ENCODE measurements at places on chromosomes 2 and 18. TPM values are rescaled to one million over a fixed set of nuclear protein-coding genes. Genes with fewer than 3 reads are reported as not detected.

DNA sequence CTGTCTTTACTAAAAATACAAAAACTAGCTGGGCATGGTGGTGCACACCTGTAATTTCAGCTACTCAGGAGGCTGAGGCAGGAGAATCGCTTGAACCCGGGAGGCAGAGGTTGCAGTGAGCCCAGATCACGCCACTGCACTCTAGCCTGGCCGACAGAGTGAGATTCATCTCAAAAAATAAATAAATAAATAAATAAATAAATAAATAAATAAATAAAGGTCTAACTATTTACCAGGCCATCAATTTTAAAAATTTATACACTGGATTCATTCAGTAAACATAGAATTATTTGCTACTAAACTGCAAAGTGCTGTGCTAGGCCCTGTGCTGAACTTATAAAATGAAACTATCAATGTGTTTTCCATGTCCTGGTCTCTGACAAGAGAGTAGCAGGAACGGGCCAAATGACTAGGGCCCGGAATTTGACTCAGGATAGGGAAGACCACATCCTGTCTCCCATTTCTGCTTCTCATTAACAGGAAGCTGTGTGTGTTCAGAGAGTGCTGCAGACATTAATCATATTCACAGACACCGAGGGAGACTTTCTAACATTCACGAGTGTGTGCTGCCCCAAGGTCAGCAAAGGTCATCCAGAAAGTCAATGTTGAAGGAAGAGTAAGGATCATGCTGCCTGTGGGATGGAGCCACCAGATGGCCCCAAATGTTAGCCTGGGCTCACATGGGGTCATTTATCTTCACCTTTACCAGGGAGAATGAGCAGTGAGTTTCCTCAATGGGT is 95.8 kb downstream of the SPP2 start:
- H3K27ac ChIP-seq: no peak overlapping the region
- no peak overlapping the region for H3K4me3 ChIP-seq
- no peaks in the 10 kb centered on the region for H3K27me3 ChIP-seq
- no peaks in the 10 kb centered on the region for H3K4me1 ChIP-seq

- H3K4me1 ChIP-seq: no peaks in the 10 kb centered on the region
- no peak for DNase-seq
- no peaks in the 10 kb centered on the region for H3K36me3 ChIP-seq
- no peaks in the 10 kb centered on the region for H3K27me3 ChIP-seq
- no peak overlapping the region for H3K27ac ChIP-seq
These were observed 166.5 kb downstream of the MAIP1 start for GRCh38 chr2:200121931-200122330.

DNA sequence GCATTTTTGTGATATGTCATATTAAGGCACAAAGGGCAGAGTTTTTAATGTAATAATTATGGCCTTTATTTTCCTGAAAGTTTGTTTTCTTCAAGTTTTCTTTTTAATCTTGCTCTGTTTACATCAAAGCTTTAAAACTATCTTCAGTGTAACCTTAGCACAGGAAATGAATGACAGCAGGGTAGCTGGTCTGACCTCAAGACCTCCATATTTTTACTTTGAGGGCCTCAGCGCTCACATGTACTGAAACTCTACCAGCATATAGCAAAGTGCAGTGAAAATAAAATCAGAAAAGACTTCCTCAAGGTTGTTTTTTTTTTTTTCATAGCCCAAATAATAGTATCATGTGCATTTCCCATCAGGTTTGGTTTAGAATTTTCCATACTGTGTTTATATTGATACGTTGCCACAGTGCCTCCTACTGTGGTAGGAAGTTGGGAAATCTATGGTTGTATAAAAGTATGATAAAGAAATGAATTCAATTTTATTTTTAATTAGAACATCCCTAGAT is 163.4 kb downstream of the UBE2E3 start:
- no peaks in the 10 kb centered on the region for H3K36me3 ChIP-seq
- no peaks in the 10 kb centered on the region for H3K27me3 ChIP-seq
- H3K4me3 ChIP-seq: no peak overlapping the region
- H3K4me1 ChIP-seq: no peaks in the 10 kb centered on the region

GRCh38 chr2:23695890-23696751 is 230.8 kb downstream of the ATAD2B start:
- no peaks in the 10 kb centered on the region for H3K27me3 ChIP-seq
- no peak overlapping the region for H3K4me3 ChIP-seq
- peaks cover 38% of the 10 kb centered on the region for H3K4me1 ChIP-seq

GRCh38 chr18:56188529-56189275 is 449.7 kb downstream of the TXNL1 start:
- H3K36me3 ChIP-seq: no peaks in the 10 kb centered on the region
- no peaks in the 10 kb centered on the region for H3K27me3 ChIP-seq
- H3K27ac ChIP-seq: no peak overlapping the region
- no peak overlapping the region for H3K4me3 ChIP-seq

The TNP1 gene
- not detected for total RNA-seq

DNA sequence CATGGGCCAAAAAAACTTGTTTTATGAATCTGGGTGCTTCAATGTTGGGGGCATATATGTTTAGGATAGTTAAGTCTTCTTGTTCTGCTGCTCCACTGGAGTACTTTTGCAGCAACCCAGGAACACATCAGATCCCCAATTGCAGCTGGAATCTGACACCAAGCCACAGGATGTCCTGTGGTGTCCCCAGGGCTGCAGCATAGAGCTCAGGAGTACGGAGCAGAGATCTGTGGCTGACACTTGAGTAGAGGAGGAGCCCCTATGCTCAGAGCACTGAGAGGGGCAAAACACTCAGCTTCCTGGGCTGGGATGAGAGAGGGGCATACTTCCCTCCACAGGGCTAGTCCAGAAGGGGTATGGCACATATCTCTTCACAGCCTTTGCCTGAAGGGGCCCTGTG is 138.9 kb upstream of the ERBB4 start:
- no peak for DNase-seq
- H3K36me3 ChIP-seq: no peaks in the 10 kb centered on the region
- no peak overlapping the region for H3K27ac ChIP-seq
- H3K4me1 ChIP-seq: no peaks in the 10 kb centered on the region
- H3K4me3 ChIP-seq: no peak overlapping the region

The SERPINB3 gene
- total RNA-seq: not detected

The CD8A gene
- total RNA-seq: 1.4 TPM

The CXCR1 gene
- total RNA-seq: not detected

GRCh38 chr2:1173528-1173927 is 222.9 kb downstream of the SNTG2 start:
- peaks cover 9% of the 10 kb centered on the region for H3K4me1 ChIP-seq
- H3K27ac ChIP-seq: no peak overlapping the region
- H3K27me3 ChIP-seq: no peaks in the 10 kb centered on the region
- no peak for DNase-seq
- H3K4me3 ChIP-seq: no peak overlapping the region

The LRRC30 gene
- not detected for total RNA-seq

The PROKR1 gene
- total RNA-seq: 5.8 TPM

DNA sequence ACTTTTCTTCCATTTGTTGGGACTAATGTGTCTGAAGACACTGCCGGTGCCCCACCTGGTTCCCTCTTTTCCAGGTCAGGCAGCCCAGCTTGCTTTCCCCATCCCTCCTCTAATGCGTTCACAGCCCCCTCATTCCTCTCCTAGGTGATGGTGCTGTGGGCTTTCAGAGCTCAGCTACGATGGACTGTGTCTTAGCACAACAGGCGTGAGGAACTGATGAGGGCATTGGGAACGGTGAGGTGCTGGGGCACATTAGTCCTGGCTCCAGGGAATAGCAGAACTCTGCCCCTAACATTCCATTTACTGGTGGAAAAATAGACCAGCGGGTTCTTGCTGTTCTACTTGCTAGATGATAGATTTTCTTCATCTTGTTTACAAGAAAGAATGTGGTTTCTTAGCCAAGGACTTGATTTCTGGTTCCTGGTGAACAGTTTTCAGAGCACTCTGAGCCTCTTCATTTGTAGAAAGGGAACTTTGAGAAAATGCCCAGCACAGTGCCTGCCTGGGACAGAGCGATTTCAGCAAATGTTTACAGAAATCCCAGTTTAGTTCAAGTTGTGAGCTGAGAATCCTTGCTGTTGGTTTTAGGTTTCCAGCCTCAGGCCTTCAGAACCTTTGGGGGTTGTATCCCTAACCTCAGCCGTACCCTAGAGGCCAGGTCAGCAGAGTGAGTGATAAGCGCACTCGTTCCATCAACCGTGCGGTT is 42.5 kb downstream of the LDLRAD4 start:
- H3K4me1 ChIP-seq: peaks cover 57% of the 10 kb centered on the region
- no peak overlapping the region for H3K27ac ChIP-seq
- DNase-seq: no peak
- H3K36me3 ChIP-seq: peaks cover 4% of the 10 kb centered on the region
- no peaks in the 10 kb centered on the region for H3K27me3 ChIP-seq

DNA sequence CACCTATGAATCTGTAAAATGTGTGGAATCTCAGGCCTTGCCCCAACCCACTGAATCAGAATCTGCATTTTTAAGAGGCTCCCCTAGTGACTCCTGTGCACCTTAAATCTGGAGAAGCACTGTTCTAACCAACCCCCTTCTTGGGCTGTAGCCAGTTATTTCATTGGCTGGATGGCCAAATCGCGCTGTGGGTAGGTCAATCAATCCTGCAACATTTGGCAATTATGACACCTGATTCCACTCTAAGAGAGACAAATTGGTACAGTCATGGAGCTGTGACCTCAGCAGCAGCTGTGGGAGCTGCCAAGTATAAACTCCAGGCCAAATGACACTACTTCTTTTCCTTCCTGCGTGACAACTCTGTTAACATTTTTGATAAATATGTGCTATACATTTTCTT is 208.7 kb downstream of the CLIP4 start:
- no peaks in the 10 kb centered on the region for H3K27me3 ChIP-seq
- H3K4me1 ChIP-seq: peaks cover 8% of the 10 kb centered on the region
- peak; percentile 63 for DNase-seq

DNA sequence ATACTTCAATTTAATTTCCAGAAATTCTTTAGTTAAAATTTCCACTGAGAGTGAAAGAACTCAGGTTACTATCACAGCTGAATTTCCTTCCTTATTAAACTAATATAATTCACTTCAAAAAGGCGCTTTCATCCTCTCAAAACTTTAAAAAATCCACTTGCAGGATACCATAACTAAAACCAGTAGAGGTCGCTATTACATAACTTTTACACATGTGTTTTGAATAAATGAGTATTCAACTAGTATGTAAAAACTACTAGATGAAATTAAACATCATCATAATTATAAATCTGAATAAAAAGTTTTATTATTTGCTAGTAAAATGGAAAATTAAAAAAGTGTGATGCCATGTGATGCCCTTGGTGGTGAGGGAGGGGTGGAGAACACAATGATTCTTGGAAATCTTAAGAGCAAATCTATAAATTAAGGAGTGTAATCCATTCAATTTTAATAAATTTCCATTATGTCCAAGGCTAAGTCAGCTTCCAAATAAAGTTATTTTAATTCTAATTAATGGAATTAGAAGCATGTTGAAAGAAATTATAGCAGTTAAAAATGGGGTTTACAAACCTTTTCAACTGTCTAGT is 61.4 kb downstream of the SOS1 start:
- no peaks in the 10 kb centered on the region for H3K27me3 ChIP-seq
- no peaks in the 10 kb centered on the region for H3K36me3 ChIP-seq
- H3K27ac ChIP-seq: no peak overlapping the region
- H3K4me3 ChIP-seq: no peak overlapping the region
- no peaks in the 10 kb centered on the region for H3K4me1 ChIP-seq

The FSIP2 gene
- 4.3 TPM for total RNA-seq

The CPLX4 gene
- 0.22 TPM for total RNA-seq

Measured in spinal cord (tissue), 10 donors.